Stimulated activated CD8-positive, alpha-beta memory T cell treated with anti-CD3 and anti-CD28 coated beads, Interleukin-4, amount 100 ng/mL, for 1 hour (primary cell): ENCODE measurements at places on chromosomes 12 and 14.

GRCh38 chr14:52791223-52792096 is at the start of gene GNPNAT1:
TSS of gene GNPNAT1 (minus strand) at chr14:52791607. CDS start at chr14:52784650, 6,957 bp downstream.
- DNase-seq = peak; percentile 58

DNA sequence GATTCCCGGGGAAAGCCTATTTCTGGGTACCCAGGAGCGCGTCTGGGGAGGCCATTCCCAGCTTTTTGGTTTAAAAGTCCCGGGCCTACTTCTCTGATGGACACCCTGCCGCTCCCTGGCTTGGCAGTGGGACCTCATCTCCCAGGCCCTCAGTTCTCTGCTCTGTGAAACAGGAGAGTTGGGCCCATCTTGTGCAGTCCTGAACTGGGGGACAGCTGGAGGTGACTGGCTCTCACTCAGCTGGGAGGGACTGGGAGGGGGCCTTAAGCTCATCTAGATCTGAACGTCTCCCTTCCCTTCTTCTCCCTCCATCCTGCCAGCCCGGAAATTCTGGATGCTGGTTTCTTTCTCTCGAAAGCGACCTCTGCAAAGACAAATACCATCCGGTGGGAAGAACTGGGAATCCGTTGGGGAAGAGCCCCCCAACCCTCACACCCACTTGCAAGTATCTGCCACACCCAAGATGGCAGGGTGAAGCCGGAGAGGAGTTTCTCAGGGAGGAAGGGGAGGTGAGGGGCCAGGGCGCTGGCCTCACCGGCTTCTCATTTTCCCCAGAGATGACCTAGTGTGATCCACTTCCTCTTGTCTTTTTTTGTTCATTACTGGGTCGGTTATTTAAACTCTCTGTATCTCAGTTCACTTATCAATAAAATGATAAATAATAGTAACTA is 1.4 kb downstream of the RIN3 start:
- DNase-seq = no peak

- DNase-seq = no peak
Measured at GRCh38 chr14:37625597-37626595, 30.5 kb downstream of the TTC6 start.

- DNase-seq = no peak
Measured at GRCh38 chr12:11769723-11770514, 120.4 kb downstream of the ETV6 start.

DNA sequence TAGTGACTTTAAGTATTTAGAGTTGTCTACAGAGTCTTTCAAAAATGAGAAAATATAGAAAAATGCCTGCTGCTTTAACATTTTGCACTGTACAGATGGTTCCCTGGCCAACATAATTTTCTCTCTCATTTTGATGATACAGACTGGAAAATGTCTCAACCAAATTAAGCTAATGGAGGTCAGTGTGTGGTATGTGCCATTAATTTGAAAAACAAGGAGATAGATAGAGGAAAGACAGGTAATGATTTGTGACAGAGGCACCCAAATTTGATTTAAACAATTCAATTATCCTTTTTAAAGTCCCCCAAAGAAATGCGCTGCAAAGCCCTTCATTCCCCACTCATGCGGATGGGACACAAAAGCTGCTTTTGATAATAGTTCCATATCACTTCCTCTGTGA is 140.0 kb downstream of the ASCL1 start:
- DNase-seq = no peak
